ENCODE measurements at places on chromosomes 6 and 20.

DNA sequence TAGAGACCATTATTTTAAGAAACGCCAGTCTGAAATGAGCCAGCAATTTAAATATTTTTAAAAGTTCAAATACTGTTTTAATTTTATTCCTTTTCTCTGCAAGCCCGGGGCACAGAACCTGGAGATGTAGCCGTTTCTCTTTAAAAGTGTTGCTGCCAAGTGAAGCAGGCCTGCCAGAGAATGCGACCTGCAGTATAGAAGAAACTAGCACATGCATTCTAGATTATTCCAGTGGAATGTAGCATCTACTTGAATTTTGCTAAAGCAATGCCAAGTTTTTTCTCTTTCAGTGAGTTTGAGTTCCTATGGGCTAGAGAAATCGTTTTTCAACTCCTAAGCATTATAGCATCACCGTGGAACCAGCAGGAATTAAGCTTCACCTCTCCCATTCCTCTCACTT lies 101.3 kb downstream of the QRSL1 start:
- no peak for DNase-seq

- DNase-seq = no peak
Measured at GRCh38 chr6:148829415-148830101, 82.7 kb downstream of the UST start.

- DNase-seq = no peak
Measured at GRCh38 chr20:17233626-17234025, 6.8 kb downstream of the PCSK2 start.

GRCh38 chr6:125236536-125237327 lies 65.0 kb downstream of the HDDC2 start:
- no peak for DNase-seq

GRCh38 chr6:82144007-82144851 lies 103.3 kb downstream of the IBTK start:
- peak; percentile 92 for DNase-seq

DNA sequence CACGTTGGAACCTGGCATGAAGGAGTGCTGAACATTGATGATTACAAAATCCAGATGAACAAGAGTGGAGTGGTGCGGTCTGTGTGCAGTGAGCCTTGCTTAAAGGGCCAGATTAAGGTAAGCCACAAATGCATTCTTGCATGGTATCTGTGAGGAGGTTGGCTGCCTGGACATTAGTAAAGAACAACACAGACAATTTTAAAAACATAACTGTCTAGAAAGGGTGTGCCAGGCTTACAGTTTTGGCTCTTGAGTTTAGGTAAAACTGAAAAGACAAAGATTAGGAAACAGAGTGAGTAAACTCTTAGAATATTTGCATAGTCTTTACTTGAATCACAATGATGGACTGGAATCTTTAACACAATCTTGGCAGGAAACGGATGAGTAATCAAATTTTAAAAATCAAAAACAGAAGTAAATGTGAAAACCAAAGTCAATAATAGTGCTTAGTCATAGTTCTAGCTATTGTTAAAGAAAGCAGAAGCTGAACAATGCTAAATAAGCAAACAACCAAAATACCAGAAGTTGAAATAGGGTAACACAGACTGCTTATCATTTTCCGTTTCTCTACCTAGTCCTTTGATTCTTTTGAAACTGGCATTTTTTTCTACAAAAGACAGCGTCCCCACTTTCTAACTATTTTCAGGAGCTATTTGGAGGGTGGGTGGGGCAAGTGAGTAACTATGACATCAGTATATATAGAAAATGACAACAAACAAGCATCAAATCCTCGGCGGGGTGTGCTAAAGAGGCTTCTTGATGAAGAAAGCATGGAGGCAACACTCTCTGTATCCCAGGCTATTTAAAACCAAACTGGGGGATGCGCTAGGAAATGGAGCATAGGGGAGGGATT lies 185.8 kb upstream of the RAB32 start:
- peak; percentile 76 for DNase-seq

- no peak for DNase-seq
Measured at GRCh38 chr20:6768228-6769140, 998 bp downstream of the BMP2 start.

- no peak for DNase-seq
Measured at GRCh38 chr6:39214120-39214813, 15.0 kb downstream of the KCNK5 start.

- no peak for DNase-seq
Measured at GRCh38 chr6:149963212-149963461, 606 bp upstream of the ULBP1 start.

DNA sequence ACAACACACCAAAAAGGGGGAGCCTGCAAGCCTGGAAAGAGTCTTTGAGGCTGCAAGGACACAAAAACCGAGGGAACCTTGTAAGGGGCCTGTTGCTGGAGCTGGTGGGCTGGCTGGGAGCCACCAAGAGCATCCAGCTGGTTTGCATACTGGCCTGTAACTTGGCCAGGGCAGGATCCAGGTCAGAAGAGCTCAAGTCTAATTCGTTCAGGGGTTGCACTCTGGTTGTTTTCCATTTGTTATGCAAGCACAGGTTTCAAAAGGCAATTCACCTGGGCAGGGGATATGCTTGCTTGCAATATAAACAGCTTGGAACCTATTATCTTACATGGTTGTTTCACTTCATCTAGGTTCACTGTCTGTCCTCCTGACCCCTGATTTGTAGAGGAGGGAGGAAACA lies 98.3 kb upstream of the GCM1 start:
- DNase-seq = no peak

GRCh38 chr20:31720486-31721407 lies 1.9 kb downstream of the BCL2L1 start:
- DNase-seq = no peak

GRCh38 chr20:18057101-18057993 lies at the start of gene OVOL2:
OVOL2 (minus strand) TSS chr20:18057916; CDS start chr20:18057634, 282 bp downstream.
- DNase-seq = no peak

GRCh38 chr6:113651920-113652319 lies 205.2 kb upstream of the MARCKS start:
- no peak for DNase-seq

- DNase-seq = peak; percentile 34
Measured at GRCh38 chr6:165181951-165182414, 127.4 kb downstream of the C6orf118 start.

GRCh38 chr6:1792989-1793388 lies 183.3 kb downstream of the FOXC1 start:
- no peak for DNase-seq

GRCh38 chr6:122604676-122605075 lies 5.5 kb upstream of the PKIB start:
- DNase-seq = no peak

- no peak for DNase-seq
Measured at GRCh38 chr6:129719692-129720091, 9.7 kb upstream of the ARHGAP18 start.

- DNase-seq = no peak
Measured at GRCh38 chr20:59596690-59597089, 7.7 kb upstream of the PHACTR3 start.

DNA sequence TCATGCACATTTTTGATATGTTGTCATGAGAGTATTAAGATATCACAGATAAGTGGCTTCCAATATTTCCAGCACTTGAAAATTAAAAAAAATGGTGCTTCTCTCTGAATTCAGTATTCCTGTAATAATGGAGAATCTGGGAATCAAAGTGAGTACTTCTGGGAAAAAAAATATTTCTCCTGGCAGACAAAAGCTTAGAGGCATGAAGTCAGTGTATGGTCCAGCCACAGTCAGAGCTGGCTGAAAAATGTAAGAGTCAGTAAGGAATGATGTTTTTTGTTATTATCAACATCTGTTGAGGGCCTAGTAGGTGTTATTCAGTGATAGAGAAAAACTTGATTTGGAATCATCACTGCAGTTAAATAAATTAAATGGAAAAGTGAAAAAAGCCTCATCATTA lies 3.2 kb upstream of the RFPL4B start:
- DNase-seq = no peak

GRCh38 chr20:59044295-59044694 lies 1.7 kb upstream of the PRELID3B start:
- no peak for DNase-seq

DNA sequence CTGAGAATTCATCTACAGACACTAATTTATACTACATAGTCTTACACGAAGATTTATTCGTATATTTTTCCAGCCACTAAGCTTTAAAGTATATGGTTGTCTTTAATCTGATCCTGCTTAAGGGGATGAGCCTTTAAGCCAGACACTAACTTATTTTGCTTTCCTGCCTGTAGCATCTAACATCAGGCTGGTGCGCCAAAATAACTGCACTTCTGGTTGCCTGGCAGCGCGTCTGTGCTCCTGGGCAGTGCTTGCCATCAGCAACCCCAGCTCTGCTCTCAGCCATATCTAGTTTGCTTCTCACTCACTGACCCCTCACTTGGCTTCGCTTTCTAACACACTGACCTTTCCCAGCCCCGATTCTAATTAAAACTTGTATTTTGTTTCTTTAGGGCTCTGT lies 21.8 kb downstream of the HMGCLL1 start:
- no peak for DNase-seq

DNA sequence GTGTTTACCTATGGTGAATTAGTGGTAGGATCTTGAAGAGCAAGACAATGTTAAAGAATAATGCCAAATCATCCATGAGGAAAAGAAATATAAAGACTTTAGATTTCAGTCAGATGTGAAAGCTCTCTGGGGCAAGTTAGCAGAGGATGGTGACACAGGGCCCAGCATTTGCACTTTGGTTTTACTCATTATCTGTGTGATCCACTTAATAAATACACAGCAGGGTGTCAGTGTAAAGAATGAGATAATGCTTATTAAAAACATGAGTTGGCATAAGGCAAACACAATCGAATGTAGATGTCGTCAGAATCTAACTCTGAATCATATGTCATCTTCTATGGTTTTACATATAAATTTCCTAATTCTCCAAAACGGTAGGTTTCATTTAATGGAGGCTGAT lies 130.4 kb upstream of the PREP start:
- DNase-seq = no peak

DNA sequence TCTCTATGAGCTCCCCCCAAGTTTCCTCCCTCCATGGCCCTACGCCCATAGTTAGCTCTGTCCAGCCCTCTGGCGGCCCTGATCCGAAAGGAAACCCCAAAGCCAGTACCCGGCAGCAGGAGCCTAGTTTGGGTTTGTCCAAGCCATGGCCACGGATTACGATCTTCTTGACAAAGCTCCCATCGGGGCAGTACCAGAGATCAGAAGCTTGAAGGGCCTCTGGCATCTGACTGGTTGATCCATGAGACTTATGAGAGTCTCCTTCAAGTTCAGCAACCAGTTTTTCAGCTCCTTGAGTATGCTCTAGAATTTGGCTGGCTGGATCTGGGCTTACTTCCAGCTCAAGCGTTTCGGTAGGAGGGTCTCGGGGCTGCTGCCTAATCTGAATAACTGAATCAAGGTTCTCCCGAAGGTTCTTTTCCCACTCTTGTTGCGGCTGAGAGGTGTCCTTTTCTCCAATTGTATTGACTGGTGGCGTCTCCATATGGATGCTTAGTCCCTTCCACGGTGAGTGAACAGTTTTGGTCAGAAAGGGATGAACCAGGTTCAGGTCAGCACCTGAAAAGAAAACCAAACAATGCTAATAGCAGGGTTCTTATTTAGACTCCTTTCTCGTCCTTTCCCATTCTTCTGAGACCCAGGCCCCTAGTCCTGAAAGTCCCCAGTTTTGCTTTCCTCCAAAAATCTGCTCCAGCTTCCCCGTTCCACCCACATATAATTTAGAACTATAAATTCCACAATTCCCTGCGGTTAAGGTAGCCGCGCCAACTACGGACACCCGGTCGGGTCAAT lies 595 bp downstream of the FKBPL start:
- DNase-seq = no peak

GRCh38 chr6:3140201-3140600 lies 17.1 kb downstream of the TUBB2A start:
- no peak for DNase-seq

GRCh38 chr6:2460216-2460745 lies 214.9 kb upstream of the GMDS start:
- no peak for DNase-seq

DNA sequence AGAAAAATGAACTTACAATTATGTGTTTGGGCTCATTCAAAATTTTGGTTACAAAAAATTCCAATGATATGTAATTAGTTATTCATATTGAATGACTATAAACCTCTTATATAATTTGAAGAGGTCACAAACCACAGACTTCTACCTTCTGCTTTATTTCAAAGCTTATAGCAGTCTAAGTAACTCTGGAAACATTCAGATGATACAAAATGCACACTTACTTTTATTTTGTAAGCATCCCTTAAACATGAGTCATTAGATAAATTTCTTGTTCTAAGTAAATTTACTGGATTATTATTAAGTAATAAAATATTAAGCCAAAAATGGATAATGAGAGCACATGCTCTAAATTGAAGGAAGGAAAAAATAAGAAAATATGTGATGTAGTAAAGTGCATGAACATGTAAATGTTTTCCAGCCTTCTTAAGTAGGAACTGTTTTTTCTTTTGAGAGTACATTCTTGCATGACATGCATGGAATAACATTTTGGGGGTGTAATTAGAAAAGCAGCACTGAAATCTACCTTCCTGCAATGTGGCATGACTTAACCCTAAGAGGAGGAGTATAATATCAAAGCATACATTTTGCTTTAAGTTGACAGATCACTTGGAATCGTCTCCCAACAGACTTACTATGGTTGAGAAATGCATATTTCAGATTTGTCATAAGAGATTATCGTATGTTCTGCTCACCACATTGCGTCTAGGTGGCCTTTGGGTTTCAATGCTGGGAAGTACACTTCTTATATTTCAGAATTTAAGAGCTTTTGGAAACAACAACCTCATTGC lies 372.7 kb upstream of the HSF2 start:
- no peak for DNase-seq

- no peak for DNase-seq
Measured at GRCh38 chr6:74967821-74968220, 238.0 kb downstream of the COL12A1 start.

- peak; percentile 51 for DNase-seq
Measured at GRCh38 chr20:40493071-40493470, 196.0 kb downstream of the MAFB start.

- no peak for DNase-seq
Measured at GRCh38 chr6:17871836-17872235, 115.6 kb downstream of the KIF13A start.

GRCh38 chr20:53865901-53866793 lies 204.2 kb downstream of the BCAS1 start:
- peak; percentile 33 for DNase-seq

DNA sequence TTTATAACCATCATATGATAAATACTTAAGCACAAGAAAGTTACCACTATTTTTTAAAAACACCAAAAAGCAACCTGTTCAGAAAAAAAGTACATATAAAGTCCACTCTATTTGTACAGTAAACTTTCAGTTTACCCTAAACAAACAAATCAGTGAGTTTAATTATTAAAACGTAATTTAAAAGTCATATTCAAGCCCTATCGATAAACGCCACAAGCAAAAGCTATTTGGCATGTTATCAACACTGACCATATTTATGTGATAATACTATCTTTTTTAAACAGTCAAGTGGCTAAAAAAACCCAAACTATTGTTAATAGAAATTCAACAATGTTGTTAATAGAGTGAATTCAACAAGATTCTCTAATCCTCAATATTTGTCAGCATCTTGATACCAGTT lies 1.9 kb downstream of the KATNA1 start:
- no peak for DNase-seq

GRCh38 chr6:76612954-76613353 lies 540.5 kb upstream of the IMPG1 start:
- no peak for DNase-seq

GRCh38 chr20:51801122-51801822 lies 1.0 kb downstream of the SALL4 start:
- DNase-seq = no peak

- DNase-seq = no peak
Measured at GRCh38 chr20:24568842-24569241, 99.4 kb downstream of the SYNDIG1 start.
